Activated T-cell treated with anti-CD3 and anti-CD28 coated beads, Interleukin-2, amount 50 U/mL, for 72 hours (primary cell): ENCODE measurements at places on chromosomes 2 and 18.

GRCh38 chr2:134391751-134392160 is 137.9 kb downstream of the MGAT5 start:
- H3K36me3 ChIP-seq, result no peaks in the 10 kb centered on the region
- H3K27ac ChIP-seq, result no peak overlapping the region
- DNase-seq, result no peak
- H3K27me3 ChIP-seq, result no peaks in the 10 kb centered on the region
- peaks cover 18% of the 10 kb centered on the region for H3K4me1 ChIP-seq
- H3K4me3 ChIP-seq, result no peak overlapping the region

DNA sequence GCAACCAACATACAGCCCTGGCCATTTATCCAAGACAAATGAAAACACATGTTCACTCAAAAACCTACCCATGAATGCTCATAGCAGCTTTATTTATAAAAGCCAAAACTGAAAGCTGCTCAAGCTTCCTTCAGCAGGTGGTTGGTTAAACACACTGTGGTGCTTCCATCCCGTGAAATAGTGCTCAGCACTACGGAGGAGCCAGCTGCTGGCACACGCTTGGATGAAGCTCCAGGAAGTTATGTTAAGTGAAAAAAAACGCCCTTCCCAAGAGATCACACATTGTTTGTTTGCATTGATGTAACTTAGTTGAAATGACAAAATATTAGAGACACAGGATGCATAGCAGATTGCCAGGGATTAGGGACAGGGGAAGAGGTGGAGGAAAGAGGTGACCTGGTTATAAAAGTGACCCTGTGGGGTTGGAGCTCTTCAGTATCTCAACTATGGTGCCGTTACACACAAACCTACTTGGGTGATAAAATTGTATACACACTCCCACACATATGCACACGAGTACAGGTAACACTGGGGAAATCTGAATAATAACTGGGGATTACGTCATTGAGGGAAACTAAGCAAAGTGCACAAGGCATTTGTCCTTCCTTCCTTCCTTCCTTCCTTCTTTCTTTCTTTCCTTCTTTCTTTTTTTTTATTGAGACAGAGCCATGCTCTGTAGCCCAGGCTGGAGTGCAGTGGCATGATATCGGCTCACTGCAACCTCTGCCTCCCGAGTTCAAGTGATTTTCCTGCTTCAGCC is 6.2 kb upstream of the ALPG start:
- no peak overlapping the region for H3K27ac ChIP-seq
- no peaks in the 10 kb centered on the region for H3K36me3 ChIP-seq
- no peaks in the 10 kb centered on the region for H3K4me1 ChIP-seq
- no peak overlapping the region for H3K4me3 ChIP-seq
- no peaks in the 10 kb centered on the region for H3K27me3 ChIP-seq

GRCh38 chr2:214628091-214628490 is 181.4 kb downstream of the BARD1 start:
- no peak overlapping the region for H3K4me3 ChIP-seq
- DNase-seq, result no peak
- peaks cover 2% of the 10 kb centered on the region for H3K36me3 ChIP-seq
- no peaks in the 10 kb centered on the region for H3K27me3 ChIP-seq

DNA sequence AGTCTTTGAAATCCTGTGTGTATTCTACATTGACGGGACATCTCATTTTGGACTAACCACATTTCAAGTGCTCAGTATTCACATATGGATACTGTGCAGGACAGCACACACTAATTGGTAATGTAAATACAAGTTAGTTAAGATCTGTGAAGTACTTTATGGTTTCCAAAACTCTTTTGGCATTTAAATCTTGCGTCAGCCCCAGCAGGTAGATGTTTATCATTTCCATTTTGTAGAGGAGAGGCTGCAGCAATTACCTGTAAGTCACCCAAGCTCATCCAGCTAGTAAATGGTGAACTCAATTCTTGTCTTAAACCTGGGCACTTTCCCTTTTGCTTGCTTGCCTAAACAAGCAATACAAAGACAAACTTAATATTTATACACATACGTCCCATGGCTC is 1.6 kb upstream of the NAGK start:
- H3K4me1 ChIP-seq, result peaks cover 43% of the 10 kb centered on the region
- H3K36me3 ChIP-seq, result no peaks in the 10 kb centered on the region
- no peaks in the 10 kb centered on the region for H3K27me3 ChIP-seq
- peak overlapping the region; percentile 29 for H3K4me3 ChIP-seq
- H3K27ac ChIP-seq, result no peak overlapping the region

- H3K4me1 ChIP-seq, result peaks cover 7% of the 10 kb centered on the region
- H3K4me3 ChIP-seq, result no peak overlapping the region
- H3K27ac ChIP-seq, result no peak overlapping the region
- DNase-seq, result peak; percentile 21
- peaks cover 5% of the 10 kb centered on the region for H3K36me3 ChIP-seq
Measured at GRCh38 chr2:219155054-219155644, 5.5 kb downstream of the NHEJ1 start.
